ENCODE measurements at places on chromosomes 5 and 9.

DNA sequence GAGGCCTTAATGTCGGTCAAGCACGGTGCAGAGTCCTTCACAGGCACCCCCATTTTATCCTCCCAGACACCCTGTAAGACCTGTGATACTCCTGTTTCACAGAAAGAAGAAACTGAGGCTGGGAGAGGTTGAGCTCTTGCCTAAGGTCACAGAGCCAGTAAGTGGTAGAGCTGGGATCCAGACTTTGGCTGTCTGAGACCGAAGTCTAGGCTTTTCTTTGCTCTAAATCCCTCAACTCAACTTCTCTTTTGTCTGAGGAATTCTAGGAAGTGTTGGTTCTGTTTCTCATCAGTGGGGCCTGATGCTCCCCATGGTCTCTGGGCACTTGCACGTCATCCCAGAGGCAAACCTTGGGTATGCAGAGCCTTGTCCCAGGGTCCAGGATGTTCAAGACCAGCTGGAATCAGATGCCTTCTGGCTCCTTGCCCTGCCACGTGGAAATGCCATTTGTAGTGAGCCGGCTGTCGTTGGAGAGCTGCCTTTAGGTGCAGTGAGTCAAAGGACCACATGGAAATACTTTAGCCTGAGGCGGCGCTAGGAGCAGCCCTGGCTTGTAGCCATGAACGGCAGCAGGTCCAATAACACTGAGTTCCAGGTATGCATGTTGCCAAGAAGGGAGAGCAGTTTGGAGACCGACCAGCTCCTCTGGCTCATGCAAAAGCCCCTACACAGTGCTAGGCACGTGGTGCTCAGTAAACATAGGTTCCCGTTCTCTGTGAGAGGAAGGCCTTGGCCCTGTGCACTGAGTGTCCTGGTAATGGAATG is 9.2 kb downstream of the DCANP1 start:
- no peak for DNase-seq

DNA sequence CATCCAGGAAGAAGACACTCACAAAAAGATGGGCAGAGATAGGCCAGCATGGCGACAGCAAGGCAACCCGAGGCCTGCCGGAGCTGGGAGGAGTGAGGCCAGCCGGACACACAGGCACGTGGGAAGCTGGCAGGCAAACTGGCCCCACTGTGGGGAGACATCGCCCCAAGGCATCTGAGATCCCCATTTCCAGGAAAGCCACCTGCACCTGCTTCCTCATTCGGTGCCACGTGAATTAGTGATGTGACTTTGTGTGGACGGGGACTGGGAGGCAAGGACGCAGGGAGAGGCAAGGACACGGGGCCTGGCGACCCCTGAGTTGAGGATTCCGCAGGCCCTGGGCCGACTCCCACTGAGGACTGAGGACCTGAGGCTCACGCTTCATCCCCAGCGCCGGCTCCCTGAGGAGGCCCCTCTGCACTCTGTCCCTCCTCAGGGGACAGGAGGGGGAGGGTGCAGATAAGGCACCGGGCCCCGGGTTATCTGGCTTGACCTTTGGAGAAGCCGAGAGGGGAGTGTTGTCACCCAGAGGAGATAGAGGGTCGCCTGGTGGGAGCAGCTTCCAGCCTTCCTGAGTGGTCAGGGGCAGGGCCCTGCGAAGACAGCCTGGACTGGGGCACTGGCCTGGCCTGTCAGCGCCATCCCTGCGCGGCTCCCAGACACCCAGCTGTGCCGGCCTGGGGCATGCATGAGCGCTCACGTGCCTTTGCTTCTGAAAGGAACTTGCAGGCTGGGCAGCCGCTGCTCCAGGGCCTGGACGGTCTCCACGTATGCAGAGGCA is 39.7 kb downstream of the NDUFS6 start:
- no peak for DNase-seq

GRCh38 chr5:17077440-17078233 is 139.8 kb upstream of the BASP1 start:
- no peak for DNase-seq

- no peak for DNase-seq
Measured at GRCh38 chr9:69122549-69123141, 51.4 kb upstream of the TJP2 start.

DNA sequence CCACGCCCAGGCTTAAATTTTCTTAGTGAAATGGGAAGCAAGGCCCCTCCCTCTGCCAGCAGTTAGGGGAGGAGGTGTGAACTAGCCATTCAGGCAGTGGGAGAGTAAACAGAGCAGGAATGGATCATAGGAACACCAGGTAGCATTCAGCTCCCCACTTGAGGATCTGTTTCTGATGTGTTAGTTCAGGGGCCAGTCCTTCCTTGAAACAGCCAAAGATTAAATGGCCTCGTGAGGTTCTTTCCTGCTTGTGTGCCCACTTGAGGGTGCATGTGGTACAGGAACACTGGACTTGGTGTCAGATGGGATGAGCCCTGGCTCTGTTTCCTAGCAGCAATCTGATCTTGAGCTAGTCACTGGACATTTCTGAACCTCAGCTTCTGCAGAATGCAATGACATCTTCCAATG is 21.2 kb downstream of the FAXDC2 start:
- no peak for DNase-seq

GRCh38 chr5:150159741-150160179 is 4.1 kb upstream of the PDGFRB start:
- DNase-seq, result no peak

DNA sequence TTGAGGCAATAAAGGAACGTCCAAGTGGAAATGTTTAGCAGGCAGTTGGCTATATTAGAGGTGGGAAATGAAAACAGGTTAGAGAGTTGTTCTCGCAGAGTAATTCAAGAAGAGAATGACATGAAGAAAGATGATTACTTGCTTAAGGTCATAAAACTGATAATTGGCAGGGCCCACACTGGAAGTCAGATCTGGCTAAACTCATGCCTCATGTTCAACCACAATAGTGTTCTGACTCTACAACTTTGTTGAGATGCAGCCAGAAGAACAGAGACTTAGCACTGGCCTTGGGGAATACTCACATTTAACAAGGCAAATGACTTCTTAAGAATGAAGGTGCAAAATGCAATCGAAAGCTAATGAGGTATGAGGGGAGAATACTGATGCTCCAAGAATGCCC is 27.2 kb upstream of the TNFSF8 start:
- DNase-seq, result no peak

GRCh38 chr9:6460189-6460768 is 47.3 kb downstream of the UHRF2 start:
- no peak for DNase-seq

DNA sequence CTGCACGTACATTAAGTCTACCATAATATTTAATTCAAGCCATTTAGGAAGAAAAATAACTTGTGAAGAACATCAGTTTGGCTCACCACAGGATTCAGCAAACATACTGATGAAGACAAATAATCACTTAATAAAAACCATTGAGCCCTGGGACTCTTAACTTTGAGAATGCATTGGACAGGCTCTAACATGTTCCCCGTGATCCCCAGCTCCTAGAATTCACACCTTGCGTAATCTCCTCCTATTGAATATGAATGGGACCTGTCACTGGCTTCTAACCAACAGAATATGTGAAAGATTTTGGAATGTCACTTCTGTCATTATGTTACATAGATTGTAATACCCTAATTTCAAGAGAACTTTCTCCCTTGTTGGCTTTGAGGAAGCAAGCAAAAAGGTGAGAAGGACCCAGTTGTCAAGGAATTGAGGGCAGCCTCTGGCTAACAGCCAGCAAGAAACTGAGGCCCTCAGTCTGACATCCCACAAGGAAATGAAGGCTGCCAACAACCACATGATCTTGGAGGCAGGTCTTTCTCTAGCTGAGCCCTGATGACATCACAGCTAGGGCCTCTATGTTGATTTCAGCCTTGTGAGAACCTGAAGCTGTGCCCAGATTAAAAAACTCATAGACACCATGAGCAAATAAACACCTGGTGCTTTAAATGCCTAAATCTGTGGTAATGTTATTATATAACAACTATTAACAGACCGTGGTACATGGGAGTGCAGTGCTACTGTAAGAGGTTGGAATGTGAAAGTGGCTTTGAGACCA is 433.2 kb downstream of the SEMA5A start:
- no peak for DNase-seq

GRCh38 chr9:115922444-115922843 is 231.1 kb upstream of the PAPPA start:
- DNase-seq, result no peak

DNA sequence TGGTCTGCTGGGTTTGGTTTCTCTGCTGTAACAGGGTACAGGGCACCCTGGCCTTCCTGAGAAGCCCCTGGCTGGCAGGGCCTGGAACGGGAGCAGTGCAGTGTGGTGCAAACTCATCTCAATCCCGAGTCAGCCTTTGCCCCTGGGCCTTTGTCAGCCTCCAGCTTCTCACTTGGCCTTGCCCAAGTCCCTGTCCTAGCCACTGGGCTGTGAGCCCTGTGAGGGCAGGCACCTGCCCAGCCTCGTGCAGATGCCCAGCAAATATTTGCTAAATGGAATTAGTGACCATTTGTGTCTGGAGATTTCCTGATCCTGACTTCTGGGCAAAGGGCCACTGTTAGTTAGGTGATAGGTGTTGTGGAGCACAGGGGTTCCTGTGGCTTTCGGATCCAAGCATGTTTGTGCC is 13.0 kb downstream of the RGS3 start:
- no peak for DNase-seq

GRCh38 chr5:170303549-170303948 is 6.0 kb upstream of the LCP2 start:
- DNase-seq, result no peak

GRCh38 chr9:91180240-91180929 is 181.3 kb downstream of the AUH start:
- no peak for DNase-seq

GRCh38 chr5:180119903-180120236 is 48.3 kb upstream of the RNF130 start:
- no peak for DNase-seq

DNA sequence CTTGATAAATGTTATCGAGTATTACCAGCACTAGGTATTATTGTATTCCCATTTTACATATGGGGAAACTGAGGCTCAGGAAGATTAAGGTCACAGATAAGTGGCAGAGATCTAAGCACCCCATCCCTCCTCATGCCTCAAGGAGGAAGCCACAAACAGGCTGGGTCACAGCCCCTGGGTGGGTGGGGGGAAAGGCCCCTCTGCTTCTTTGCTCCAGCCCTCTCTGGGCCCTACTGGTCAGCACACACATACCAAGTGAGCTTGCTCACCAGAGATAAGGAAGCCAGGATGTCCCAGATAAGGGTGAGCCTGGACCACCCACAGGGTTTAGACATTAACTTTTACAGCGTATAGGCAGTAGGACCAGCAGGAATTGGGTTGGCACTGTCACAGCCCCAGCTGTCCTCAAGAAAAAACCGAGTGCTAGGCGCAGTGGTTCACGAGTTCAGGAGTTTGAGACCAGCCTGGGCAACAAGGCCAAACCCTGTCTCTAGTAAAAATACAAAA is 45.3 kb downstream of the STK10 start:
- no peak for DNase-seq

- no peak for DNase-seq
Measured at GRCh38 chr9:90325913-90326653, 316.5 kb downstream of the DIRAS2 start.

DNA sequence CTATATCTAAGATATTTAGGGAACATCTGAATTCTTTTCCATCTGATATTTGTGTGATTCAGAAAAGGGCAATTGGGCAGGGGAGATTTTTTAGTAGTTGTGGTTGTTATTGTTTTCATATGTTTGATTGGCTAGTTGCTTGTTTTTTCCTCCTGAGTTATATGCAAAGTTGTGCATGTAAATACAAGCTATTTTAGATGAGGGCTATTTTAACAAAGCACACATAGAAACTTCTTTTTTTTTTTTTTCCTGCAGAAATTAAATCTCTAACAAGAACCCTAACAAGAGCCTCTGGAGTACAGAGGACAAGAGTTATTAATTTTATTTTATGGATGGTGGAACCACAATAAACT is 559.1 kb downstream of the CETN3 start:
- DNase-seq, result no peak

- DNase-seq, result peak; percentile 60
Measured at GRCh38 chr5:181189363-181189961, 15.5 kb downstream of the TRIM7 start.

DNA sequence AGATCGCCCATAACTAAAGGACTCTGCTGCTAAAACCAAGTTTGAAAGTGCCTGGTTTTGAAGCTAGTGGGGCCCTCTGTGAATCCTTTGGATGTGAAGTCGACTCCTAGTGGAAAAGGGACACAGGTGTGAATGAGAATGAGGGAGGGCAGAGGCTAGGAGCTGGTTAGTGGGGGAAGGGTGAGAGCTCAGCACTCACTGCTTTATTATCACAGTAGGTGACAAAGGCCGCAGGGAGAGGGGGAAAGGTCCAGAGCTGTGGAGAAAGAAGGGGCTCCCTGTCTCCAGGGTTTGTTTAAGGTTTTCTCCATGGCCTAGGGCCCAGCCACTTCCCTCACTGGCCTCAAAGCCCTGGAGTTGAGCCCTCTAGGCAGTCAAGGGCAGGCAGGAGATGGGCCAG is 3.5 kb downstream of the HDHD3 start:
- DNase-seq, result no peak

GRCh38 chr9:130042406-130042884 is 544 bp downstream of the FNBP1 start:
- no peak for DNase-seq

- no peak for DNase-seq
Measured at GRCh38 chr5:124074500-124074899, 562.5 kb downstream of the CSNK1G3 start.

GRCh38 chr9:120579139-120580050 is 572 bp downstream of the CDK5RAP2 start:
- no peak for DNase-seq

DNA sequence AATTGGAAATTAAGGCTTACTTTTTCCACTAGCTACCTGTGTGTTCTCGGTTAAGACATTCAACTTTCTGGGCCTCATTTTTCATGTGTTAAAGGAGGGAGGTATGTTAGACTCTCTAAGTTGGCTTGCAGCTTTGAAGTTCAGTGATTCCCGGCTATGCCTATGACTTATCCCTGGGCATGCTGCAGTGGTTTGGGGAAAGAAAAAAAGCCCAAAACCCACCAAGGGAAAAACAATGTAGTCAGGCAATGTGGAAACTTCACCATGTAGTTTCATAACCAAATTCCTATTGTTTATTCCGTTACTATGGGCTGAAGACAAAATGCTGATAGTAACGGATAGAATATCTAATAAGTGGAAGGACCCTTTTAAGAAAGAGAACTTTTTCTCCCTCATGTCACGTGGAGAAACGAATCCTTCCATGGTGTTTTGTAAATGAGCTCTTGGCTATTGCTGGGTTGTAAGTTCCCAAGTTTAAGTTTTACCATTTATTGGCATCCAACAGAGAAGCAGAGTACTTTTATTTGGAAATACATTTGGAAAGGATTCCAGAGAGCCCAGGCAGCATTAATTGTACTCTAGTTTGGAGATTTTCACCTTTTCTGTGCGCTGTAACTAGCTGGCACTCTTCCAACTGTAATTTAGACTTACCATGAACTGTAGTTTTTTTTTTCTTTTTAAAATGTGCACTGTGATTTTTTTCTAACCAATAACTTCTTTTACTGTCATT is 84.9 kb upstream of the MPDZ start:
- DNase-seq, result no peak
